Gastrocnemius medialis (tissue), 4 donors: ENCODE measurements at places on chromosomes 4 and X. TPM values are rescaled to one million over a fixed set of nuclear protein-coding genes. Genes with fewer than 3 reads are reported as not detected.
A peak's percentile ranks its signal among the peaks of the same experiment; 100 is the strongest.

GRCh38 chr4:118836301-118837120, 585 bp upstream of the SEC24D start:
- H3K27me3 ChIP-seq: no peaks in the 10 kb centered on the region
- peaks cover 14% of the 10 kb centered on the region for H3K4me1 ChIP-seq
- peak overlapping the region; percentile 94 for H3K27ac ChIP-seq
- no peak for DNase-seq

DNA sequence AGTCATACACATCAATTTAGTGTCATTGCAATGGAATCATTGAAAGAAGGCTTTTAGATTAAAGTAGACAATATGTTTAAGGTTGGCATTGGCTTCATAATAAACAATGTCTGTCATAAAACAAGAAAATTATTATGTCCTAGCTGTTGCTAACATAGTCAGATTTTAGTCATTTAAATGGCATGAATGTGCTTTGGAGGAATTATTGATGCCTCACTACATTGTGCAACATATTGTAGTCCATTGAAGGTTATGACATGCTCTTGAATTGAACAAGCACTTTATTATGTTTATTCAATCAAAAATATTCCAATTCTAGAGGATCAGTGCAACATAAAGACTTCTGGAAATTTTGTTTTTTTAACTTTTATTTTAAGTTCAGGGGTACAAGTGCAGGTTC, 489.8 kb upstream of the AMOT start:
- no peak overlapping the region for H3K27ac ChIP-seq
- H3K4me3 ChIP-seq: no peak overlapping the region
- H3K36me3 ChIP-seq: no peaks in the 10 kb centered on the region
- no peak for DNase-seq
- H3K4me1 ChIP-seq: no peaks in the 10 kb centered on the region

- H3K27ac ChIP-seq: no peak overlapping the region
- H3K27me3 ChIP-seq: no peaks in the 10 kb centered on the region
- DNase-seq: no peak
Measured at GRCh38 chrX:68763481-68763880, 65.3 kb upstream of the EFNB1 start.

The GCNA gene
- 5.4 TPM for total RNA-seq

- no peak within 1 kb of the TSS for H3K4me3 ChIP-seq
- H3K36me3 ChIP-seq: peaks cover 8% of the 10 kb centered on the region
- no peak for DNase-seq
Measured at GRCh38 chrX:71618303-71618721, at the start of gene CXCR3. Gene CXCR3 (minus strand): TSS chrX:71618511. CDS start chrX:71618449, 62 bp downstream.

DNA sequence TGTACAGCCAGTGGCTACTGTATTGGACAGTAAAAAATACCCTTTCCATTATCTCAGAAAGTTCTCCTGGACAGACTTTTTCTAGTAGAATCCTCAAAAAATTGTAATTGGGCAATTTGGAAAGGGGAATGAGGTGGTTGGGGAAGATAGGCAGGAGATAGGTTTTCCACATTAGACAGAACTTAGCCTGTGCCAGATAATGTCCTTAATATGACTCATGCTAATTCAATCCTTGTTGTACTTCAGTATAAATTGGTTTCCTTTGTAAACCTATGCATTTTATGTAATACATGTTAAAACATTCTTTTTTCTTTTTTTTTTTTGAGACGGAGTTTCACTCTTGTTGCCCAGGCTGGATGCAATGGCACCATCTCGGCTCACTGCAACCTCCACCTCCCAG, 8.9 kb downstream of the EIF4E start:
- DNase-seq: no peak
- peaks cover 11% of the 10 kb centered on the region for H3K4me1 ChIP-seq
- H3K36me3 ChIP-seq: no peaks in the 10 kb centered on the region

- H3K4me3 ChIP-seq: no peak overlapping the region
- no peak for DNase-seq
- H3K27me3 ChIP-seq: no peaks in the 10 kb centered on the region
- H3K27ac ChIP-seq: no peak overlapping the region
Measured at GRCh38 chr4:127809173-127809800, 27.2 kb downstream of the HSPA4L start.

- H3K27me3 ChIP-seq: no peaks in the 10 kb centered on the region
- no peaks in the 10 kb centered on the region for H3K4me1 ChIP-seq
- DNase-seq: peak; percentile 77
- H3K4me3 ChIP-seq: no peak overlapping the region
Measured at GRCh38 chrX:2351999-2352995, 148.5 kb downstream of the DHRSX start.

The NAT8L gene
- 1.5 TPM for total RNA-seq

DNA sequence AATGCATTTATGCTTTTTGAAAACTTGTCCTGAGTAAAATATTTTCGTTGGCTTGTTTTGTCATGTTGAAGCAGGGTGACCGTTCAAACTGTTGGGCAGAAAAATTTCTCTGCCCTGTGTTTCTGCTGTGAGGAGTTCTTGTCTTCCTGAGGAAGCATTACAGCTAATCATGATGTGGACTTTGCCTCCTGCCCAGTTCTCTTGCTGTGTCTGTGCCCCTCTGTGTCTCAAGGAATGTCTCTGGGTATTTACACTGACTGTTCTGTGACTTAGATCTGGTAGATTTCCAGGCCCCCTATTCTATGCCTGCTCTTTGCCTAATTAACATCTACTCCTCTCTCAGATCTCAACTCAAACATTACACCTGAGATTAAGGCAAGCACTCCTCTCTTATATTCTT, 30.4 kb upstream of the RPL34 start:
- no peaks in the 10 kb centered on the region for H3K36me3 ChIP-seq
- no peak for DNase-seq
- no peak overlapping the region for H3K4me3 ChIP-seq
- no peaks in the 10 kb centered on the region for H3K27me3 ChIP-seq
- H3K4me1 ChIP-seq: no peaks in the 10 kb centered on the region

- H3K27ac ChIP-seq: no peak overlapping the region
- H3K36me3 ChIP-seq: no peaks in the 10 kb centered on the region
- no peak for DNase-seq
- no peaks in the 10 kb centered on the region for H3K4me1 ChIP-seq
Measured at GRCh38 chr4:76061982-76062381, 12.5 kb upstream of the ART3 start.

The ZCCHC4 gene
- total RNA-seq: 13.8 TPM

- H3K27ac ChIP-seq: no peak overlapping the region
- H3K4me1 ChIP-seq: peaks cover 4% of the 10 kb centered on the region
- H3K27me3 ChIP-seq: no peaks in the 10 kb centered on the region
Measured at GRCh38 chr4:140368686-140369085, 4.8 kb upstream of the SCOC start.

The CT83 gene
- not detected for total RNA-seq

The PGRMC1 gene
- 13.8 TPM for total RNA-seq

The DGAT2L6 gene
- not detected for total RNA-seq

GRCh38 chr4:152304220-152304619, 231.7 kb downstream of the FBXW7 start:
- no peaks in the 10 kb centered on the region for H3K27me3 ChIP-seq
- no peak overlapping the region for H3K27ac ChIP-seq
- no peak overlapping the region for H3K4me3 ChIP-seq

GRCh38 chr4:168451331-168451730, 29.0 kb downstream of the DDX60L start:
- H3K4me1 ChIP-seq: no peaks in the 10 kb centered on the region
- no peak overlapping the region for H3K4me3 ChIP-seq

DNA sequence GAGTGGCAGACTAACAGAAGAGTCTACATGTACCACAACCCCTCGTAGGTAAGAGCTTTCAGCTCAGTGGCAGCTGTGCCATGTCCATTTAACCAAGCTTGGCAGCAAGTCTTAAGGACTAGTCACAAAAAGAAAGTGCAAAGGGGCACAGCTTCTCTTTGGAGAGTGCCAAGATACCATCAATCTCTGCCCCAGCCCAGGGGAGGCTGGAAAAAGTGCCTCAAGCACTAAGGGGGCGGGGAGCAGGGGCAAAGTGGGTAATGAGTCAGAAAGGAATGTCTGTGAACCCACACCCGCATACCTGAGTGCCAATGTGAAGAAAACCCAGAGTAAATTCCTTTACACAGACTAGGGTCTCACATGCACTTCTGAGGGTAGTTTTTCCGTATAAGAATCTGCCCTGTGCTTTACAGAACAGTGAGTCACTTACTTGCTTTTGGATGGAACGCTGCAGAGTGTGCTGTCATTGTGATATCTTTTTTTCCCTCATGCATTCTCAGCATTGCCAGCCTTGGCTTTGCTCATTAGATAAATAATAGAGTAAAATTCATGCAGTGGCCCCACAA, 219.8 kb downstream of the ZNF674 start:
- no peak overlapping the region for H3K4me3 ChIP-seq
- no peaks in the 10 kb centered on the region for H3K27me3 ChIP-seq
- H3K36me3 ChIP-seq: no peaks in the 10 kb centered on the region
- H3K4me1 ChIP-seq: no peaks in the 10 kb centered on the region
- no peak overlapping the region for H3K27ac ChIP-seq

The ARHGAP6 gene
- 15.2 TPM for total RNA-seq

DNA sequence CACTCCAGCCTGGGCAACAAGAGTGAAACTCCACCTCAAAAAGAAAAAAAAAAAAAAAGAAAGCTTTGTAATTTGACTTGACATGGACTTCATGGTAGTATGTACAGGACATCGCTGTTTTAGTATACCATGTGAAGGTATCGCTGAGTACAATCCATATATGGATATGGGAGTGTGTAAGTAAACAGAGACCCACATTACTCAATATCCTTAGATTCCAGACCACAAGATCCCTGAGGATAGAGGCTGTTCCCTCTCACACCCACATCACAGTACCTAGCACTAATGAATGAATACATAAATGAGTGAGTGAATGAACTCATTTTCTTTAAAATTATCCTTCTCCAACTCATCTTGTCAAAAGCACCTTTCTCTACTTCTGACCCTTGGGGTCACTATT, 8.4 kb upstream of the RPS3A start:
- no peaks in the 10 kb centered on the region for H3K36me3 ChIP-seq
- no peak overlapping the region for H3K4me3 ChIP-seq
- H3K27ac ChIP-seq: no peak overlapping the region
- DNase-seq: no peak
- no peaks in the 10 kb centered on the region for H3K27me3 ChIP-seq
- H3K4me1 ChIP-seq: no peaks in the 10 kb centered on the region

The RAB39B gene
- not detected for total RNA-seq

- H3K4me1 ChIP-seq: no peaks in the 10 kb centered on the region
- no peak for DNase-seq
- H3K36me3 ChIP-seq: no peaks in the 10 kb centered on the region
- H3K4me3 ChIP-seq: no peak overlapping the region
Measured at GRCh38 chrX:153557618-153558355, 40.3 kb downstream of the ATP2B3 start.

The NUP62CL gene
- not detected for total RNA-seq

- H3K4me3 ChIP-seq: no peak overlapping the region
- no peaks in the 10 kb centered on the region for H3K36me3 ChIP-seq
- no peak for DNase-seq
- H3K27me3 ChIP-seq: no peaks in the 10 kb centered on the region
Measured at GRCh38 chrX:123256378-123256777, 72.3 kb downstream of the GRIA3 start.

The RIPPLY1 gene
- not detected for total RNA-seq

GRCh38 chrX:42943051-42943974, 165.3 kb upstream of the PPP1R2C start:
- no peaks in the 10 kb centered on the region for H3K27me3 ChIP-seq
- H3K27ac ChIP-seq: no peak overlapping the region
- H3K4me1 ChIP-seq: no peaks in the 10 kb centered on the region
- no peaks in the 10 kb centered on the region for H3K36me3 ChIP-seq
- DNase-seq: no peak

The VSIG1 gene
- not detected for total RNA-seq
